ENCODE measurements at places on chromosomes 16 and 17.
A peak's percentile ranks its signal among the peaks of the same experiment; 100 is the strongest.

DNA sequence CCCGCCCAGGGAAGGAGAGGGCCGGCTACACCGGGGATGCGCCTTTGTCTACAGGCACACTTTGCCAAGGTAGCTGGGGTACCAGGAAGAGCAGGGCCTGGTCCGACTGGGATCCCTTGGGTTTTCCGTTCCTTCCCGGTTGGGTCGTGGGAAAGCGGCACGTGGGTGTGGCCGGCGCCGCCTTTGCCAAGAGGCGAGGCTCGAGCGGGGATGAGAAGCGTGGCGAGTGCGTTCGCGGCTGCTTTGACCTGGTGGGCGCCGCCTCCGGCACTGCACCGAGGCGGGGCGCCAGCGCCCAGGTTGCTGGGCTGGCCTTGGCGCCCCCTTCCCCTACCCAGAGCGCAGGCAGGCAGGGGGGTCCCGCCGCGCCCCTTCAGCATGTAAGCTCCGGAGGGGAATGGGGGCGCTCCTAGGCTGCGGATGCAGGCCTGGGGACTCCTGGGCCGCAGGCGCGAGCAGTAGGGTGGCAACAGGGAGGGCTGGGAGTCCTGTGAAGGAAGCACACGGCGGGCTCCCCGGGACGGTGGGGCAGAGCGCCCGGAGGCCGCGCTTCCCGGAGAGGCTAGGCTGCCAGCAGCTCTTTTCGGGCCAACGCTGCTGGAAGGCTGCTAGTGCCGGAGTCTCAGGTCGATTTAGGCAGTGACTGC lies 2.0 kb downstream of the HAS3 start:
- DNase-seq, result no peak

GRCh38 chr16:4682616-4683254 lies 10.6 kb upstream of the NUDT16L1 start:
- peak; percentile 30 for DNase-seq

- DNase-seq, result no peak
These were observed 23.4 kb upstream of the CBFA2T3 start for GRCh38 chr16:89000207-89000959.

DNA sequence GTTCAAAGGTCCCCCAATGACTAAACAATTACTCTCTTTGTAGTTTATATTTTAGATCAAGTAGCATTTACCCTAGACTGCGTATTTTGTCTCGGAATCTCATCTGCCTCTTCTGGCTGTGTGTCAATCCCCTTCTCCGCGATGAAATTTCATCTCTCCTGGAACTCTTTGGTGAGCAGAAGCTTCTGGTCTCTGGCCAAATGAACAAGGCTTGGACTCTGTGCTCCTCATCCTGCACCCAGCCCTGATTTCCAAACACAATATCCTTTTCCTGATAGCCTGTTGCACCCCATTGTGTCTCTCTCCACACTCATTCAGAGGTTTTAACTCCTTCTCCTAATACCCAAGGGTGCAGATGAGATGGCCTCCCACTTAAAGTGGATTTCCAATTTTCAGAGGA lies 609.4 kb upstream of the CDH5 start:
- DNase-seq, result no peak

- no peak for DNase-seq
These were observed 3.1 kb upstream of the CANT1 start for GRCh38 chr17:79012563-79013134.

GRCh38 chr16:11151885-11152629 lies 103.9 kb downstream of the SOCS1 start:
- DNase-seq, result no peak

DNA sequence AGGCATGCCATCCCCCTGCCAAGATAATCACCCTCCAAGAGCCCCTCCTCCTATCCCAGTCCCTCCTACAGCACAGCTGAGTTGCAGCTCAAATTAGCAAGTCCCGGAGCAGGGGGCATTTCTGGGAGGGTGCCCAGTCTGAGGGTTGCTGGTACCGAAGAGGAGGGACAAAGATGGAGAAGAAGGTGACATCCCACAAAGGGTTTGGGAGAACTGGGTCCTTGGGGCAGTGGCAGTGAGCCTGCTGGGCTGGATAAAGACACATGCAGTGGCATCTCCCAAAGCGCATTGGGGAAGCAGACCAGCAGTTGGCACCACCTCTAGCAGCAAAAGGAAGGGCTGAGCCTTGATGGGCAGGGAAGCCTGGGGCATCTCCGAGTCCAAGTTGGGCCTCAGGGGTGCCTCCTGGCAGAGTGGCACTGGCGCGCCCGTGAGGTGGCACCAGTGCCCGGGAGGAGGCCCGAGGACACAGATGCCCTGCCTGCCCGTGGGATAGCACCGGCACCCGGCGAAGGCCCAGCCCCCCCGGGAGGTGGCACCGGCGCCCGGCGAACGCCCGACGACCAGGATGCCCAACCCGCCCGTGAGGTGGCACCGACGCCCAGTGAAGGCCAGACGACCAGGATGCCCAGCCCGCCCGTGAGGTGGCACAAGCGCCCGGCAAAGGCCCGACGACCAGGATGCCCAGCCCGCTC lies 622 bp downstream of the TOM1L2 start:
- DNase-seq, result no peak

- peak; percentile 86 for DNase-seq
These were observed 3.4 kb upstream of the PRSS8 start for GRCh38 chr16:31138621-31139578.

DNA sequence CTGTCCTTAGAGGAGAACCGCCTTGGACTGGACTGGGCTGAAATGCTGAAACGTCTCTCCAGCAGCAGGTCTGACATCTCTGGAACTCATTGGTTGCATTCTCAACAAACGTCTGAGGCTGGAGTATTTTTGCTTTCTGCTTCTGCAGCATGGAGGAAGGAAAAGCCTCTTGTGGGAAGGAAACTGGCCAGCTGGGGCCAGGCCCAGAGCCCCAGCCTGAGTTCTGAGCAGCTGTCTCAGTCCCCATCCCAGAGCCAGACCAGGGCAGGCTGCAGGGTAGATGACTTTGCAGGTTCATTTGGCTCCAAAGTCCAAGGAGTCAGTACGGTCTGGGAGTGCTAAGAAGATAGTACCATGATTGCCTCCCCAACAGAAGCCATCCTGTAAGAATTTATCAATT lies 18.3 kb downstream of the TEKT3 start:
- DNase-seq, result no peak

- DNase-seq, result no peak
These were observed 3.6 kb downstream of the ACD start for GRCh38 chr16:67656344-67657016.

- no peak for DNase-seq
These were observed 63.1 kb downstream of the IKZF3 start for GRCh38 chr17:39801055-39801454.

DNA sequence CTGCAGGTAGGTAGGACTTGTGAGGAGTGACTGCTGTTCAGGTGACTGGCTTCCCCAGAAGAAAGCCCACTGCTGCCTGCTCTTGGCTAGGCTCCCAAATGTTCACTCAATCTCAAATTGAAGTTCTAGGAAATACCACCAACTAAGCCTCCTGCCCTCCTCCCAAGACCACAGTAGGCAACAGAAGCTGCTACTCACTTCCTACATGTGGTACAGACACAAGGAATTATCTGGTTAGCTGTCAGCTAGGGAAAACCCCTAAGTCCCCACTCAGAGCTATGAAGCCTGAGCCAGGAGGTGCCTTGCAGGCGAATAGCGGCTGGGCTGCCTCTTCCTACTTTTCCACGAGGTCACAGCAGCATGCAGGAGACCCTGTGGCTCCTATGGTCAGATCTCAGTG lies 4.9 kb downstream of the FBXO39 start:
- DNase-seq, result no peak

- peak; percentile 60 for DNase-seq
These were observed 49.6 kb downstream of the USP22 start for GRCh38 chr17:20992987-20993862.

DNA sequence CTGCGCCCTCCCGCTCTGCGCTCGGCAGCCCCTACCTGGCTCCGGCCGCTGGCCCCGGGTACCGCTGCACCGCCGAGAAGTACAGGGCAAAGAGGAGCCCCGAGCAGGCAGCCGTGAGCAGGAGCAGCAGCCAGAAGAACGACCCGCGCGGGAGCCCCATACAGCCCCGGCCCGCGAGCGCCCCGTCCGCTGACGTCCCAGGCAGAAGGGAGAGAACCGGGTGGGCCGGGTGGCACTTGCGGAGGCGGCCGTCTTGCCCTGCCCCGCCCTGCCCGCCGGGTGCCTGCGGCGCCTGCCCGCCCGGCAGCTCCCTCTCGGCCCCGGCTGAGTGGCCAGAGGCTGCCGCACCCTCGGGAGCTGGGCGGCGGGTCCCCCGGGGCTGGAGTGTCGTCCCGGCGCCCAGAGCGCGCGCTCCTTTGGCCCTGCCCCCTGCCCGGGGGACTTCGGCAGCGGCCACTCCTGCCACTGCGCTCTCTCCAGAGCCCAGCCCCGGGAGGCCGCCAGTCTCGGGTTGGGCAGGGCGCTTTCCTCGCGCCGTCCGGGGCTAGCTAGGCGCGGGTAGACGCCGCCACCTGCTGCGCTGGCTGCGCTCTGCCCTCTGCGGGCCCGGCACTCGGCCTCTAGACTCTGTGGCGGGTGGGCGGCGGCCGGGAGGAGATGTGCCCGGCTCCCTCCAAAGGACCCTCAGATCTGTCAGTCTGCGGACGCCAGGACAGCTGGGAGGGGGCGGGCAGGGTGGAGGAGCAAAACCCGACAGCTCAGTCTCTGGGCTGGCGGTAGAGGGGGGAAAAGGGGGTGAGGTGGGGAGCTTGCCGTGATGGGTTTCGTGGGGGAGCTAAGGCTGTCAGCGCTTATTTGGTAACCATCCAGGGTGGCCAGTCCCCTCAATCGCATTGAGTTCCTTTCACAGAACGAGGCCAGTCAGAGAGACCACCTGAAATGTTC lies at the start of gene ST6GALNAC2:
TSS of gene ST6GALNAC2 (minus strand) at position 212 of the 945 bp plus-strand sequence. CDS start at position 160, 52 bp downstream.
- peak; percentile 60 for DNase-seq

- no peak for DNase-seq
These were observed 245.9 kb downstream of the FTO start for GRCh38 chr16:53949715-53950410.

All from bronchial epithelial cell (primary cell).